Hematopoietic multipotent progenitor cell treated with erythropoietin and hydrocortisone succinate and interleukin-3 and kit ligand, for 4 days (in vitro differentiated cells): ENCODE measurements at places on chromosomes 16 and 17.

GRCh38 chr17:62319846-62320245 lies 60.5 kb upstream of the EFCAB3 start:
- no peak for DNase-seq

DNA sequence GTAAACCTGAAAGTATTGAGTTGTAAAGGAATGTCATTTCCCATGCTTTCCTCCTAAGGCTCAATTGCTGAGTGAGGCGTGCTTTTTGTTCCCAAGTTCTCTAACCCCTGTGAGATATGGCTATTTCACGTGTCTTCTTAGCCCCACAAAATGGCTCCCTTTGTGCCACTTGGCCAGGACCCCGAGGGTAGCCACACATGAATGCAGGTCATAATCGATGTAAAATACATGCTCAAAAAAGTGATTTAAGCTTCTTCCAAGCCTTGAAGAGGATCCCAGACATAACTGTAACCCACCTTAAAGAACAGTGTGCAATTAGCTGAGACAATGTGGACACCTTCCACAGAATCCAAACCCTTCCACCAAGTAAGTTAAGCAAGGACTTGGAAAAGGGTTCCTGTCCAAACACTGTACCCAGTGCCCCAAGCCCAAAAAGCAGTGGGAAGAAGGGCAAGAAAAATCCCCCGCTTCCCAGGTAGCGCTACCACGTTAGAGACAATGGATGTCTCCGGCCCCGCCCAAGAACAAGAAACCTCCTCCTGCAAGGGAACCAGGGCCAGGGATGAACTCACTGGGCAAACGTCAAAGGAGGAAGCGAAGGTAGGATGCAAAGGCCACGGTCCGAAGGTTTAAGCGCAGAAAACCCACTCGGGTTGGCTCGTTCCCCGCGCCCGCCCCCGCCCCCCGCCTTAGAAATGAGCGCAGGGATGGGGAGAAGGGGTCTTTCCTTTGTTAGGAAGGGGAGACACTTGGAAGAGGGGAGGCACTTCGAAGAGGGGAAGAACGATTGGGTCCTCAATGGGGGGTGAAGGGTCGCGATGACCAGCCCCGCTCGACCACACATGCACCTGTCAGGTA lies 1.2 kb downstream of the JPT1 start:
- peak; percentile 72 for DNase-seq

DNA sequence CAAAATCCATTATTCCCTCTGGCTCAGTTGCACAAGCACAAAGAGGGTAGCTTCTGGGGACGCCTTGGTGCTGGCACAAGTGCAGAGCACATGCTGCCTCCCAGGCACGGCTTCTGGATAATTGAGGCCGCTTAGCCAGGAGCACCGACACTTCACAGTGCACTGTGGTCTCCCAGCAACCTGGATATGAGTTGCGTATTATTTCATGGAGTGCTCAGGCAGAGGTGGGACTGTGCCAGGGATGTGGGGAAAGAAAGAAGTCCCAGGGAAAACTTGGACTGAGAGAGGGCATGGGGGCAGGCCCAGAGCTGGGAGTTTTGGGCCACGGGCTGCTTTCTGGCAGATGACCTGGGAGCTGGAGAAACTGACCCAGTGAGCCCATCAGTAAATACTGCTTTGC lies 37.5 kb downstream of the MPRIP start:
- no peak for DNase-seq

DNA sequence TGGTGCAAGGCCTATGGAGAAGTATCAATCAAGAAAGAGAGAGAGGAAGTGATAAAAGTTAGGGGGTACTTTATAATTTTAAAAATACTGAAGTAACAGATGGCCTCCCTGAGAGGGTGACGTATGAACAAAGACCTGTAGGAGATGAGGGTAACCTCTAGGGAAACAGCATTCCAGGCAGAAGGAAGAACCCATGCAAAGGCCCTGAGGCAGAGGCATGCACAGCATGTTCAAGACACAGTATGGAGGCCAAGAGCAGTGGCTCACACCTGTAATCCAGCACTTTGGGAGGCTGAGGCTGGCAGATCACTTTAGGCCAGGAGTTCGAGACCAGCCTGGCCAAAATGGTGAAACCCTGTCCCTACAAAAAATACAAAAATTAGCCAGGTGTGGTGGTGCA lies 192.6 kb upstream of the AXIN2 start:
- DNase-seq, result no peak

- no peak for DNase-seq
These were observed 452.2 kb downstream of the XYLT1 start for GRCh38 chr16:17018585-17018939.

GRCh38 chr16:13426736-13427135 lies 493.2 kb upstream of the ERCC4 start:
- no peak for DNase-seq

DNA sequence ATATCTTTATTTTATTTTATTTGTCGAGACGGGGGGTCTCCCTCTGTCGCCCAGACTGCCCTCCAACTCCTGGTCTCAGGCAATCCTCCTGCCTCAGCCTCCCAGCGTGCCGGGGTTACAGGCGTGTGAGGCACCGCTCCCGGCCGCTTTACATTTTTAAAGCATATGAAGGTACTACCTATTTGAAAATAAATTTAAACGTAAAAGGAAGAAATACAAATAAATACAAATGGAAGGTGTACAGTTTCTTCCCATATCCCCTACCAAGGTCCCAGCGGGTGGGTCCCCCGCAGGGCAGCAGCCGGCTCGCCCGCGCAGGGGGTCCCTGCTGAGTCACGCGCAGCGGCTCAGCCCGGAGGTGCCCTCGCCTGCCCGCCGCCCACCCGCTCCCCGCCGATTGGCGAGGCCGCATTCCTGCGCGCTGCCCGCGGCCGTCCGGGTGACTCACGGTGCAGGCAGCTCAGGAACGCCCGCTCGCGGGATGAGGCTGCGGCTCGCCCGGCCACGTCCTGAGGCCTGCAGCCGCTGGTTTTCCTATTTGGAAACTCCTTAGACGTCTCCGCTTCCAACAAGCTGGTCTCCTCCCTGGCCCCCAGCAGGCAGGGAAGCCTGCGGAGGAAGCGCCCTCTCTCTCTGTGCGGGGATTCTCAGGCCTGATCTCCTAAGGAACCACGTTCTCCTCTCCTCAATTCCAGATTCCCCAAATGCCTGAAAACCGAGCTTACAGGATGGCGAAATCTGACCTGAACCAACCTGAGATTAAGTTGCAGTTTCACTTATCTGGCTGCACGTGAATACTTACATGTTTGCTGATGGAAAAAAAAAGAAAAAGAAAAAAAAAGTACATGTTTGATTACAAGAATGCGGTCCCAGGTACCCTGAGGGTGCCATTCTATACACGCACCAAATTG lies 54.8 kb upstream of the MAP3K14 start:
- peak; percentile 59 for DNase-seq

GRCh38 chr17:30271102-30271501 lies 20.6 kb downstream of the BLMH start:
- DNase-seq, result no peak

GRCh38 chr17:811051-811784 lies 29.1 kb downstream of the MRM3 start:
- DNase-seq, result no peak

- no peak for DNase-seq
These were observed 15.1 kb upstream of the SLC52A1 start for GRCh38 chr17:5050278-5050677.

DNA sequence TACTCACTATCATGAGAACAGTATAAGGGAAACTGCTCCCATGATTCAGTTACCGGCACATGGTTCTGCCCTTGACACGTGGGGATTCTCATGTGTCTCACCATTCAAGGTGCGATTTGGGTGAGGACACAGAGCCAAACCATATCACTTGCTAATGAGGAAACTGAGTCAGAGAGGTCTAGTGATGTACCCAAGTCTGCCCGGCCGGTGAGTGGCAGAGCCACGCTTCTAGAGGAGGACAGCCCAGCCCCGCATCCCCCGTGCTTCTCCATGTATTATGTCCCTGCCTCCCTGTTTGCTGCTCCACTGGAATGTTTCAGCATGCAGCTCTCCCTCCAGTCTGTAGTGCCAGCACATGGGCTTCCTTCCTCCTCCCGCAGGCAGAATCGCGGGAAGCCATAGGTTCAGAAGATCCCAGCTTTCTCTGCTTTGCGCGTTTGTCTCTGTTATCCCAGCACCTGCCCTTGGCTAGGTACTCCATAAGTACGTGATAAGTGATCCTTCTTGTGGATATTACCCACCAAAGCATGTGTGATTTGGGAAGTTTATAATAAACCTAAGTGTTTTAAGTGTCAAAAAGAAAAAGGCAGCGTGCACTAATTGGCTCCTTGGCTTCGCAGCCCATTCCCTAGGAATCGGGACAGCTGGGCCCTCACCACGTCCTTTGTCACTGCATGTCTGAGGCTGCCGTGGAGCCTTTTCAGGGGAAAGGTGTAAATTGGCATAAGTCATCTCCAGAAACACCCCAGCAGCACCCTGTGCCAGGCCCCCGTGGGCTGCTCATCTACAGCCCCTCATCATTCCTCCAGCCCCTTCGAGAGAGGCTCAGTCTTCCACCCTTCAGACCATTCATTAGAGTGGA lies 103.8 kb downstream of the CLEC16A start:
- DNase-seq, result no peak

DNA sequence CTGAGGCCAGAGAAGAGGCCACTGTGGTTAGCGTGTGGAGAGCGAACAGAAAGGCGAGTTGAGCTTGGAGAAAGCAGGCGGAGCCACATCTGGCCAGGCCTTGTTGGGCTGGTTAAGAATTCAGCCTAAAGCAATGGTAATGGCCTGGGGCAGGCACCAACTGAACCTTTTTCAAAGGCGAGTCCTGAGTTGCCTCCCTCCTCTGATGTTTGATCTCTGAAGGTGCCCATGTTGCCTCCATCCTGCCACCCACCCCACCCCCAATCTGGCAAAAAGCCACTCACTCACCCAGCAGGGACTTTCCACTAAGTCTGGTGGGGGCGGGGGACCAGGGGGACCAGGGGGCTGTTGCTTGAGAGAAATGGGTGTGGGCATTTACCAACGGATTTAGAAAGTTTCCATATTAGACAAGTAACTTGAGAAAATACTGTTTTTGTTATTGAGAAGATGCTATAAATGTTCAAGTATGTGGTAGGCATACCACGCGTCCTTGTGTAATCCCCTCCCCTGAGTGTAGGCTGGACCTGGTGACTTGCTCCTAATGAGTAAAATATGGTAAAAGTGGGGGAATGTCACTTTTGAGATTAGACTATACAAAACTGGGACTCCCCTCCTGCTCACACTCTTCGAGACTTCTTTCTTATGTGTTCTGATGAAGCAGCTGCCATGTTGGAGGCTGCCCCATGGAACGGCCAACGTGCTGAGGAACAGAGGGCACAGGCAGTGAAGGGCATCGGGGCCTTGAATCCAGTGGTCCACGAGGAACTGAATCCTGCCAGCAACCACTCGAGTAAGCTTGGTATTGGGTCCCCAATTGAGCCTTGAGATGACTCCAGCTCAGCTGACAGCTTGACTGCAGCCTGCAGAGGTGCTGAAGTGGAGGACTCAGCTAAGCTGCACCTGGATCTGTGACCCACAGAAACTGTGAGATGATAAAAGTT lies 29.9 kb upstream of the TNS4 start:
- no peak for DNase-seq

- no peak for DNase-seq
These were observed 6.0 kb downstream of the DDX19B start for GRCh38 chr16:70304892-70305448.

- no peak for DNase-seq
These were observed 27.1 kb downstream of the SLC13A5 start for GRCh38 chr17:6686026-6686425.

DNA sequence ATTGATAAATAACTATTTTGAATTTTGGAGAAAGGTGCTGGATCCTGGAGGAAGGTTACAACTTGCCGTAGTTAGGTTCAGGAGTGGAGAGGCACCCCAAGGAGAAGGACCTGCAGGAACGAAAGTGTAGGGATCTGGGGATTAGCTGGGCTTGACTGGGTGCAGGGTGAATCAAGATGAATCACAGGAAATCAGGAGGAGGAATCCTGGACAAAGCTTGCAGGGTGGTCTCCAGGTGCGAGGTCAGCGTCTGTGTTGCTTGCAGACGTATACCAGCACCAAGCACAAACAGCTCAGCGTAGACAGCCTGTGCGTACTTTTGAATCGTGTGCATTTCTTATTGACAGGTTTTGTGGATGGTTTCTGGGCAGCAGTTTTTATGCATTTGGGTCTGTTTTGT lies 144.3 kb downstream of the MSI2 start:
- no peak for DNase-seq

DNA sequence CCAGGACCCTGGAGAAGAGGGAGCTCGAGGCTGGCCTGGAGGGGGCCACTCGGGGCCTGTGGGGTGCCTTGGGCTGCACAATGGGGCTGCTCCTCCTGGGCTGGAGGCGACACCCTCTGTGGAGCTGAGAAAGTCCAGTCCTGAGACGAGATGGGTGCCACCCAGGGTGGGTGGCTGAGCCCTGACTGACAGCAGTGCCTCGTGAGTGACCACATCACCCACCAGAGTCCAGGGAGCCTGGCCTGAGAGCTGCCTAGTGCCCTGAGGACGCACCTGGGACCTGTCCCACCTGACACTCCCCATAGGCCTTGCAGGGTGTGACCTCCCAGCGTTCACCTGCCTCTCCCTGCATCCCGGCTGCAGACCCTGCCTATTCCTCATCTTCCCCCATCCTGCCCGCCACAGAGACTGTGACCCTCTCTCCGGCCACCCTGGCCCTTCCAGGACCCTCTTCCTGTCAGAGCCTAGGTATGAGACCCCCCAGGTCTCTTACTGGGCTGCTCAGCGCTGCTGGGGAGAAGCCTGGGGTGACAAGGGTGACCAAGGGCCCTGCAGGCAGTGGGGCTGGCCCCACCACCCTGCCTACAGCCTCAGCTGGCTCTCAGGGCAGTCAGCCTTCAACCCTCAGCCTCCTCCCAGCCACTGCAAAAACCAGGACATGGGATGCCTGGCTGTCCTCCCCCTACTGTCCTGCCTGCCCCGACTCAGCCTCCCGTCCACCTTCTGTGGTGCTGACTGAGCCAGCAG lies 41.2 kb downstream of the TNFRSF13B start:
- no peak for DNase-seq

- no peak for DNase-seq
These were observed 3.3 kb upstream of the NACA2 start for GRCh38 chr17:61594294-61594825.

DNA sequence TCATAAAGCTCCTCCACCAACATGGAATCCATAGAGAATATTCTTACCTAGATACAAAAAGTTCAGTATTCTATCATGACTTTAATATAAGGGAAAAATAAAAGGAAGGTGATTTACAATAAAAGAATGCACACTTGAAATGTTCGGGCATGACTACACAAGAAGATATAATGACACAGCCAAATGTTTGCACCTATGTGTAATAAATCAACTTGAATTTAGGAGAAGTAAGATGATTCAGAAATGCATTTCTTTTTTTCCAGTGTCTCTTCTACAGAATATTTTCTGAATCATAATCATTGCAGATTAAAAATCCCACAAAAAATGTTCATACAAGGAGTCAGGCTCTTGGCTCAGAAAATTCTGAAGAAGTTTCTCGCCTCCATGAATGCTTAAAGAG lies 404.0 kb upstream of the HSBP1 start:
- no peak for DNase-seq

DNA sequence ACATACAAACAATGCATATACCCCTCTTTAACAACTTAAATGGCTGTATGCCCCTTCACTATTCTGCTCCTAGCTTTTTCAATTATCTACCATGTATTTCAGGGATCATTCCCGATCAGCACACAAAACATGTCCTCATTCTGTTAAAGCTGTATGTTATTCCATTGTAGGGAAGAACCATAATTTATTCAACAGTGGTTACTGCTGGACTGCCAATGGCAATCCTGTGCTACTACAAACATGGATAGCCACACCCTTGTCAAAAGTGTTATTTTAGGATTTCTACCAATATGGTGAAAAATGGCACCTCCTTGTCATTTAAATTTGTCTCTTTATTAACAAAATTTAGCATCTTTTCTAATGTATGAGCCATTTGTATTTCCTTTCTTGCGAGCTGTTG lies 85.1 kb upstream of the BCAR1 start:
- DNase-seq, result no peak
